Astrocyte of the spinal cord (primary cell): ENCODE measurements at places on chromosomes 5 and 9.

DNA sequence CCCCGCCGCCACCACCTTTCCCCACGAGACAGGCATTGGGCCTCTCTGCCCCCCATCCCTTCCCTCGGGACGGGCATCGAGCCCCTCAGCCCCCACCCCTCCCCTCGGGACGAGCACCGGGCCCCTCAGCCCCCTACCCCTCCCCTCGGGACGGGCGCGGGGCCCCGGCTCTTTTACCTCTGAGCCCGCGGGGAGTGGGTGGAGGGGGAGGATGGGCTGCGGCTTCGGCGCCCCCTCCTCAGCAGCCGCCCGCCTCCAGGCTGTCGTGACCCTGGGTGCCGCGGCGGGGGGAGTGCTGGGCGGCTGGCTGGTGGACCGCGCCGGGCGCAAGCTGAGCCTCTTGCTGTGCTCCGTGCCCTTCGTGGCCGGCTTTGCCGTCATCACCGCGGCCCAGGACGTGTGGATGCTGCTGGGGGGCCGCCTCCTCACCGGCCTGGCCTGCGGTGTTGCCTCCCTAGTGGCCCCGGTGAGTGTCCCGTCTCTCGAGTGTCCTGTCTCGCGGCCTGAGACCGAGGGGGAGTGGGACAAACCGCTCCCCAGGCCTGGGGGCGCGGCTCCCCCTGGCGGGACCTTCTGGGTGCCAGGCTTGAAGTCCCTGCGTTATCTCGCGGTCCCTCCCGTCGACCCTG, 791 bp downstream of the SLC2A8 start:
- peak; percentile 37 for DNase-seq

- DNase-seq, result peak; percentile 39
These were observed 711 bp downstream of the PGGT1B start for GRCh38 chr5:115262011-115262320.

DNA sequence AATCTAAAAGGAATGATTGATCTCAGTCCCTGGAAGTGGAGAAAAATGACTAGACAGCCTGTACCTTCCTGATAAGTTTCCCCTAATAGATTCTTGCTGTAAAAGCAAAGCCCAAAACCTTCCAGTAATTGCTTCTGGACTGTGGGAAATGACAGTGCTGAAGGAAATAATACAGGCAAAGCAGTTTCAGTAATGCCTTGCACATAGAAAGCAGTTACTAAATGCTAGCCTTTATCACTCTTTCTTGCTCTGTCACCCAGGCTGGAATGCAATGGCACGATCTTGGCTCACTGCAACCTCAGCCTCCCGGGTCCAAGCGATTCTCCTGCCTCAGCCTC, 50.3 kb downstream of the MAP1B start:
- no peak for DNase-seq

- no peak for DNase-seq
These were observed 27.0 kb upstream of the RNF130 start for GRCh38 chr5:180098526-180098925.

GRCh38 chr9:114046875-114047274, 31.2 kb downstream of the AMBP start:
- no peak for DNase-seq

DNA sequence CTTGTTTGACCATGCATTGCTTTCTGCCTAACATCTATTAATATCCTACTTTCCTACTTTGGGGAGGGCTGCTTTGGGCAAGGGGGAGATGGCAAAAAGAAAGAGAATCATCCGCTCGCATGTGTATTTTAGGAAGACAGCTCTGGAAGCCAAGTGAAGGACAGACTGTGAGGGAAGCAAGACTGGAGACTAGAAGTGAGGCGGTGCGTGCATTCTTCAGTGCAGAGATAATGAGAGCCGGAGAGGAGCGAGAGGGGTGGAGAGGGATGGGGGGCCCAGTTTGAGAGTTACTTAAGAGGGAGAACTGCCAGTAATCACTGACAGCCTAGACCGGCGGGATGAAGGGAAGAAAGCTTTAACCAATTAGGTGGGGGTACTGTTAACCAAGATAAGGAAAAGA, 151.7 kb upstream of the RAPGEF1 start:
- no peak for DNase-seq

GRCh38 chr5:142602720-142603245, 83.1 kb downstream of the FGF1 start:
- DNase-seq, result no peak

- no peak for DNase-seq
These were observed 36.2 kb downstream of the RIC1 start for GRCh38 chr9:5665059-5665458.

DNA sequence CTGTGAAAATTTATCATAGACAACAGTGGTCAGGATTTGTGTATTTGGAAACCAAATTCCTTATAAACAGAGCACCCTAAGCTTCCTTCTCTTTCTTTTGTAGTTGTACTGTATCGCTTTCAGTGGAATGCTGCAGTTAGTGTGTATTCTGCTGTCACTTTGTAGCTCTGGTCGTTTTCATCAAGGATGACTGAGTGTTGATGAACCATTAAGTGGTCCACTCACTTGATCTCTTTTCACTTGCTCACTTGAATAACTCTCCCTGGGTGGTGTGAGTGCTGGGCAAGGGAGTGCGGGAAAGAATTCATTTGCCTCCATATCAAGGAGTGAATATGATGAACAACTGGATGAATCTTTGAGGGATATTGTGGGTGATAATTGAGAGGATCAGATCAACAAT, 1225.7 kb upstream of the WWC1 start:
- no peak for DNase-seq

- DNase-seq, result no peak
These were observed 18.1 kb downstream of the ANKRD33B start for GRCh38 chr5:10581867-10582511.

- DNase-seq, result no peak
These were observed 194.0 kb upstream of the IRX1 start for GRCh38 chr5:3401635-3402034.

DNA sequence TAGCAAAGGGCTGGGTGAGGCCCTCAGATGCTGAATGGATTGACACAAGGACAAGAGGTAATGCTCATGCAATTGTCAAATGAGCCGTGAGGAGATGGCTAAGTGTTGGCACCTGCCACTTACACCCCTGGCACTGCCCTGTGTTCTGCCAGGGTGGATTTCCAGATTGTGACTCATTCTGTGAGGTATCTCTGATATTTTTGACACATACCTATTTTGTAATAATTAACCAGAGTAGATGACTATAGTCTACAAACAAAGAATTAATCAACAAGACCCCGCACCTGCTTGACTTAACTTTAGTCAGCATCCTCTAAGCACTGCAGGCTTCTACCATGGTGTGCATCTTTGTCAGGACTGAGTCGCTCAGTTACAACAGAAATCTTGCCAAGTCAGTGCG, 200.8 kb downstream of the DIRAS2 start:
- no peak for DNase-seq

DNA sequence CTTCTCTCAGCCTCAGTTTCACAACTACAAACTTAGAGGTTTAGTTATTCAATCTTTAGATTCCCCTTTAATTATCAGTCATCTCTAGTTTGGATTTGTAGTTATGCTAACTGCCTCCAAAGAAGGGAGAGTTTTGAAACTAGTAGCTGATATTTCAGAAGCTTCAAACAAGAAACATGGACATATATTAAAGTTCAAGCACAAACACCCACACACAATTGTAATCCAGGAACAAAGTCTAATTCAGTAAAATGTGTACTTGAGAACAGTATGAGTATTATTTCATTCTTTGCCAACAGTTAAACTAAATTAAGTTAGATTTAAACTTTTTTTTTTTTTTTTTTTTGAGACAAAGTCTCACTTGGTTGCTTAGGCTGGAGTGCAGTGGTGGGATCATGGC, 71.2 kb upstream of the ABCA1 start:
- DNase-seq, result no peak

GRCh38 chr9:96674906-96675538, 19.9 kb upstream of the PRXL2C start:
- peak; percentile 83 for DNase-seq

GRCh38 chr9:107175041-107175440, 108.0 kb upstream of the RAD23B start:
- no peak for DNase-seq

- no peak for DNase-seq
These were observed 45.4 kb downstream of the PTTG1 start for GRCh38 chr5:160466889-160467554.

DNA sequence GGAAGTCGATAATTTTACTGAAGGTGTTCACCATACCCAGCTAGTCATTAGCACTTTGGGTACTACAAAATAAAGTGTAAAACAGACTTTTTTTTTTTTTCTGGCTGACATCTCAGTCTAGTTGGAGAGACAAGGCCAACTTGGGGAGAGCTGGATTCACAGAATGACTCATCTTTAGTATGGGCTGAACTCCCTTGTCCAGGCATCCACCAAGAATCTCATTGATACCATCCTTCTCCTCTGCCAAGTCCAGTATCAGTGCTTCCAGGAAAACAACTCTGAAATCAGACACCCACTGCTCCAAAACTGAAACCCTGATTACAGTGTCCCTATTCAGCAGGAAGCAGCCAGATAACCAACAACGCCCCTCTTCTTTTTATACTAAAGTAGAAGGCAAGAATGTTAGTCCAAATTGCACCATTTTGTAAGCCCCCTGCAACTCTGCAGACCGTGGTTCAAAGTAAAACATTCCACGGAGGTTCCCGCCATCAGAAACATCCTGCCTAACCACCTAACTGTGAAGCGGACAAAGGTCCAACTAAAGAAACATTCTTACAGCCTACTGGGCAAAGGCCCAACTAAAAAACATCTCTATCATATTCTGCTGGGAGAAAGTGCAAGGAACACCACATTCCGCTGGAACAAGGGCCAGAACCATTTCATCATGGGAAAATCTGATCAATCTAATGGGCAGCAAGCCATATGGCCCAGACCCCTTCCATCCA, 728.2 kb downstream of the BRINP1 start:
- DNase-seq, result peak; percentile 40

- DNase-seq, result no peak
These were observed 52.1 kb upstream of the FREM1 start for GRCh38 chr9:14962193-14962882.

- DNase-seq, result peak; percentile 53
These were observed 807 bp upstream of the PLGRKT start for GRCh38 chr9:5438301-5439162.

DNA sequence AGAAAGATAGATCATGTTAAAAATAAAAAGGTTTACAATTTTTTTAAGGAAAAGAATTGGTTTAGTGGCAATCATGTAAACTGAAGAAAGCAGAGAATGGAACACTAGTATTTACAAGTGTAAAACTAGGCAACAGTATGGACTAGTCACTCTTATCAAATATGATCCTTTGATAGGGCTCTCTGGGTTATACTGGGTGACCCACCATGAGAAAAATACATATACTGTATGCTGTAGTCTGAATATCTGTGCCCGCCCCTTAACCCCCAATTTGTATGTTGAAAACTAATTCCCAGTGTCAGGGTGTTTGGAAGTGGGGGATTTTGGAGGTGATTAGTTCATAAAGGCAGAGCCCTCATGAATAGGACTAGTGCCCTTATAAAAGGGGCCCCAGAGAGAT, 236.8 kb upstream of the TARS1 start:
- no peak for DNase-seq

GRCh38 chr9:72623156-72623555, 101.7 kb downstream of the TMC1 start:
- DNase-seq, result peak; percentile 22

GRCh38 chr9:214648-215493, at the start of gene DOCK8:
TSS of gene DOCK8 (plus strand) at chr9:214865. CDS start at chr9:214977, 112 bp downstream.
- DNase-seq, result peak; percentile 3

DNA sequence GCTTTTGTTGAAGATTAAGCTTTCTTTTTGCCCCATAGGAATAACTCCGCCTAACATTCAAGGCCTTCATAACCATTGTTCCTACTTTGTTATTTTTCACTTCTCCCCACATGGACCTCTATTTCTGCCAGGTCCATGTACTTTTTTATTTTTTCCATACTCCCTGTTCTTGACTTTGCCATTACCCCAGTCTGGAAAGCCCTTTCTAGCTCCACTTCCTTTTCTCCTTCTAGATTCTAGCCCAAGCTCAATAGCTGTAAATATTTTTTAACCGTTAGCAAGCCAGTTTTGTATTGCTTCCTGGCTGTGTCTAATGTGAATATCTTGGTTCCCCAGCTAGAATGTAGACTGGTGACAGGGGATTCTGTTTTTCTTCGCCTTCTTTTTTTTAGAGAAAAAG, 26.1 kb downstream of the NCBP1 start:
- no peak for DNase-seq

DNA sequence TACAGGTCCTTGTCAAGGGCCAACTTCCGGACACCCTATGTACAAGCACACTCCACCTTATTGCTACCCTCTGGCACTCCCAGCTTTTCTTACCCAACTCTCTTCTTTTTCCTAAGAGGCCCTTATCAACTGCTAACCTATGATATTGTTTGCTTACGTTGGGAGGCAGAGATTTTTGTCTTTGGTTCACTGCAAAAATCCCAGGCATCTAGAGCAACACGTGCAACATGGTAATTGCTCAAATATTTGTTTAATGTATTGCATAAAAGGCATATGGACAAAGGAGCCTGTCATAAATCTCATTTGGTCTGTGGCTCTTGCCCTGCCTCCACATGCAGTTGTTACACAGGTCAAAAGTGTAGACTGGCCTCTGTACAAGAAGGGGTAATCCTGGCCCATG, 35.8 kb upstream of the ATP10B start:
- DNase-seq, result no peak

DNA sequence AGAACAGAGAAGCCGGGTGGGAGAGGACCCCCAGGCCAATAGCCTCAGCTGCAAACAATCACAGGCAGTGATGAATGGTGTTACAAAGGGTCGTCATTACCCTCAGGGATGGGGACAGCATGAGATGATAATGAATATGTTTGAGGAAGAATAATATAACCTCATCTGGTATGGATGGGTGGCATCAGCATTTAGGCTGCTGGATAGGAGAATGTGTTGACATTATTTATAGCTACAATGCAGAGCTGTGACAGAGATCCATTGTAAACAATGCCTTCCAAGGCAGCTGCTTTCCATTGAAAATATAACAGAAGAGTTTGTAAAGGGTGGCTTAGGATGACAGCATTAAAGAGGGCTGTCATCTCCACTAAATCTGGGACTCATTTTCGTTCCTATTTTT, 365.5 kb downstream of the KCNN2 start:
- DNase-seq, result no peak

- no peak for DNase-seq
These were observed 68.4 kb downstream of the SLC25A46 start for GRCh38 chr5:110807169-110807568.

DNA sequence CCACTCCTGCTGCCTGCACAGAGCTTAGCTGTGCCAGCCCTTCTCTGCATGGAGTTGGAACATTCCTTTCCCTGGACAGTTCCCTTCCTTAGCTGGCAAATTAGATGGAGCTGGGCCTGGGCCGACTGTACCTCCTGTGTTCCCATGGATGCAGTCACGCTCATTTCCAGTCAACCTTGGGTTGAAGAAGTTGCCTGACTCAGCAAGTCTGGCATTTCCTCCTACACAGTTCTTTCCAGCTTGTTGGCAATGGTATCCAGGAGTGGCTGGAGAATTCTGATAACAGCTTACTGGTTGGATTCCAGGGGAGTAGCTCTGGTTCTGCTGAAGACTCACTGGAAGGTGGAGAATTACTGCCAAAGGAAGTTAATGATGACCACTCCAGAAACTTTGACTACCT, 9.2 kb upstream of the TAF1L start:
- peak; percentile 95 for DNase-seq

GRCh38 chr5:89105171-89105695, 222.2 kb upstream of the MEF2C start:
- peak; percentile 22 for DNase-seq
